ENCODE measurements at places on chromosomes 3 and 15. TPM values are rescaled to one million over a fixed set of nuclear protein-coding genes. Genes with fewer than 3 reads are reported as not detected.

GRCh38 chr3:10594915-10595314, 89.5 kb upstream of the ATP2B2 start:
- DNase-seq, result peak; percentile 88

DNA sequence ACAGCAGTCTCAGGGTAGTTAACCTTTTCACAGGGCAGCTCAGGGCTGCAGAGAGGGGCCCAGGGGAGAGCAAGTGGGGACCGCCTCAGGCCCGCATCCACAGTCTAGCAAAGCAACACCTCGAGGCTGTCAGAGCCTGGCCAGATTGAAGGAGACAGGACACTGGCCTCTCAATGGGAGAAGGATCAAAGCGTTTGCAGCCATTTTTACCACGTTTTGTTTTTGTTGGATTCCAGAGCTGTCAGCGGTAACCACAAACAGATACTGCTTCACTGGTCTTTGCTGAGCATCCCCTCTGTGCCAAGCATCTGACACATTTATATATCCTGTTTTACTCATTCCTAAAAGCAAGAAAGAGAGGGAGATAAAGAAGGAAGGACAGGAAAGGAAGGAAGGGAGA, 153.8 kb downstream of the SHQ1 start:
- DNase-seq, result no peak

- no peak for DNase-seq
Observed at GRCh38 chr3:30672287-30672735, 65.9 kb downstream of the TGFBR2 start.

- no peak for DNase-seq
Observed at GRCh38 chr3:33312361-33312760, 35.1 kb downstream of the FBXL2 start.

DNA sequence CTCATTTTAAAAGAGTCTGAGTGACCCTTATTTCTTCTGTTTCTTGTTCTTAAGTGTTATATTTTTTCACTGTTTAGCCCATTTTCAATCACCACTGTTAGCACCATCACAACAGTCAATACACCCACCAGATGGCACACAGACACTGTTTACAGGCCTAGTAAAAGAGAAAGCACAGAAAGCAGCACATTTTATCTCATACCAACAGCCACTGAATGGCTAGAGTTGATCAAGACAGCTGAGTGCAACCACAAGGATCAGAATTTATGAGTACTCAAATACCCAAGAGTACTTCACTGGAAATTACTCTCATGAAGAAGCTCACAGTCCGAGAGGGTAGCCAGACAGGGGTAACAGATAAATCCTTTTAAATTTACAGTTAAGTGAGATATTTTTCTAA, 127.0 kb downstream of the TFDP2 start:
- no peak for DNase-seq

DNA sequence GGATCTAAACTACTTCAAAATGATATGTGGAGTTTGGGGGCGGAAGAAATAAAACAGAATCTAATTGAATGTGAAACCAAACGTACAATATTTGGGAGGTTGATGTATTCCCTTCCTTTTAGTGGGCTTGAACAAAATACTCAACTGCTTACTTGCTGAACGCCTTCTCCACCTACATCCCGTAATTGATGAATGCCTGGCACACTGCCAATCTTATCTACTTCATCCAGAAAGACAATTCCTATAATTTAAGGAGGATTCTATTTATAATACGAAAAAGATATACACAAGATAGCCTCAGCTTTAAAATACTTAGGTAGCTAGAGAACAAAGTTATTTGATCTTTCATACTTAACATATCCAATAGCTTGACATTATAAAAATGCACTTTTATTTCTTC, 23.1 kb upstream of the PDCD7 start:
- no peak for DNase-seq

DNA sequence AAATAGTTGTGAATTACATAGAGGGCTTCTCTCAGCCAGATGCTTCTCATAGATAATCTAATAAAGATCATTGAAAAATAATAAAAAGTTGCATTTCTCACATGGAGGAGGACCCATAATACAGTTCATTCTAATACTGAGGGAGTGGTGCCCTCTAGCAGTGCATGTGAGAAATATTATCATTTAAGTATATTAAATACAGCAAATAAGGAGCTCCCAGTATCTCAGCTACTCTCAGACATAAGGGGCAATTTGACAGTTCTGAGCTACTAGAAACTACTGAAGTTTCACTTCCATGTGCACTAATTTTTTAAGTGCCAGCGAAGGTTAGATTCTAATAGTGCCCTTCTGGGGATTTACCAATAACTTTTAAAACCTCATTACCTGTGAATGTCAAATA, 188.3 kb downstream of the IL5RA start:
- peak; percentile 83 for DNase-seq

Gene ADPRH
- total RNA-seq, result 2.9 TPM

Gene ARHGAP31
- 1.2 TPM for total RNA-seq

Gene CHAC1
- total RNA-seq, result 45.5 TPM

Gene CEP19
- 2.6 TPM for total RNA-seq
